ENCODE measurements at places on chromosomes 2 and 18. TPM values are rescaled to one million over a fixed set of nuclear protein-coding genes. Genes with fewer than 3 reads are reported as not detected.

Gene APOB
- total RNA-seq: under 0.01 TPM

DNA sequence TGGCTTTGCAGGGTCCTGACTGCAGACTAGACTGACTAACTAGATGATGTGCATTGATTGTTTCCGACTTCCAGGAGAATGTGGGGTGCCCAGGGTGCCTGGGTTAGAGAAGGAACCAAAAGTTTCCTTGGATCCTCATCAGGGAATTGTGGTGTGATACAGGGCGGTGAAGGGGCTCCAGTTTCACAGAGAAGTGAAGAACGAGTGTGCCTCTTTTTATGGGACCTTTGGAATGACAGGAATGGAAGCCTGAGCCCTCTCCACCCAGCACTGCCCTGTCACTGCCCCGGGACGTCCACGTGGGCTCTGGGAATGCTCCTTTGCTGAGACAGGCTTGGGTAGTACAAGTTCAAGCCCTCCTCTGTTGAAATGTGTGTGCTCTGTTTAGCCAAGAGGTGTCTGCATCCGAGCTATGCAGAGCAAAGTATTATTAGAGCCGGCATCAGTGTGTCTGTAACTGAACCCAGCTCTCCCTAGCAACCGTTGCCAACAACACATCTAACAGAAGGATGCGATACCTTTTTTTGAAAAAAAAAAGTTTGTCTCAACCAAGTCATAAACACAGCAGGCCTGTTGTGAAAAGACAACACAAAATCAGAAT lies 183.6 kb downstream of the SMAD7 start:
- DNase-seq: no peak

Gene CYP1B1
- 2.7 TPM for total RNA-seq

Gene YES1
- total RNA-seq: 23.2 TPM

DNA sequence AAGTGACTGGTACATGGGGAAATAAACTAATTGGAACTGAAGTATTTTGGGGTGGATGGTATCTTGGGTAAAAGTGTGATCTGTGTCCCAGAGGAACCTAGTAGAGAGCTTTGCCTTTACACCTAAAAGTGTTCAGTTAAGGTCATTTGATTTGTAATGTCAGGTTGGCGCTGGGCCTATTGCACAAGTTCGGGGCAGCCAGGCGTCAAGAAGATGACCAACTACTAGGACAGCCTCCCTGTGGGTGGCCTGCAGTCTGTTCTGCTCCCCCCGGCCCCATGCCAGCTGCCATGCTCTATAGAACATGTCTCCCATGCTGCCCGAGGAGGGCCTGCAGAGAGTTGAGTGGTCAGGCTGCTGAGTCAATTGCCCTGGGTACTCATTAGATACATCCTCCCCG lies 10.1 kb downstream of the RRM2 start:
- no peak for DNase-seq

DNA sequence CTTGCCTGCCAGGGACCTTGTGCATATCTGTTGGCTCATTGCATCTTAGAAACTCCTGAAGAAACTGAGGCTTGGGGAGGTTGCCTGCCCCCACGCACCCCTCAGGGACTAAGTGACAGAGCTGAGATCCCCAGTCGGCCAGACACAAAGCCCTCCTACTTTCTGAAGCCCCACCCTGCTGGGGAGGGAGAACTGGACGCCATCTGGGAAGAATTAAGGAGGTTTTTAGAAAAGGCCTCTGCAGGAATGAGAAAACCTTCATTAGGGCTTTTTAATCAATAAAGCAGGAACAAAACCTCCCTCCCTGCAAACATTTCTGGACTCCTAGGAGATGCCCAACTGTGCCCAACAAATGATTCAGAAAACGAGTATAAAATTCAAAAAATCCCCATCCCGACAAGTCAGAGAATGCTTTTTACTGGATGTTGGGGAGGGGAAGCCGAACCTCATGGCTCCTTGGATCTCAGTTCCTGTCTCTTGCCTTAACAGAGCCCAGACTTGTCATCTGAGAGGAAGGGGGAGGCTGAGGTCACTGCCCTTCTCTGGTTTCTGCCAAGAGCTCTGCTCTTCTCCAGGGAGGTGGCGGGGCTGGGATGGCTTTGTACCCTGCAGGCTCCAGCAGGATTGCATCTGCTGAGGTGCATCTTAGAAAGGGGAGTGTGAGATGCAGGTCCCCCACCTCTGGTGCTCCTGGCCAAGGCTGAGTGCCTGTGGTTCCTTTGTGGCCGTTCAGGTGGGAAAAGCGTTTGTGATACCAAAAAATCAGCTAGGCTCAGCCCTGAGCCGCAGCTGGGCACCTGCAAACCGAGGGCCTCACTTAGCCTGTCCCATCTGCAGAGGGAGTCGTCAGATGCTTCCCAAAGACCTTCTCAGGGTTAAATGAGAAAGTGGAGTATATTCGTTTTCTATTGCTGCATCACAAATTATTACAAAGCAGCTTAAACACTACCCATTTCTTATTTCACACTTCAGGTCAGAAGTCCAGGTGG lies 142.4 kb downstream of the ZFP36L2 start:
- no peak for DNase-seq

GRCh38 chr2:176174382-176174823 lies 14.1 kb upstream of the HOXD1 start:
- DNase-seq: no peak

DNA sequence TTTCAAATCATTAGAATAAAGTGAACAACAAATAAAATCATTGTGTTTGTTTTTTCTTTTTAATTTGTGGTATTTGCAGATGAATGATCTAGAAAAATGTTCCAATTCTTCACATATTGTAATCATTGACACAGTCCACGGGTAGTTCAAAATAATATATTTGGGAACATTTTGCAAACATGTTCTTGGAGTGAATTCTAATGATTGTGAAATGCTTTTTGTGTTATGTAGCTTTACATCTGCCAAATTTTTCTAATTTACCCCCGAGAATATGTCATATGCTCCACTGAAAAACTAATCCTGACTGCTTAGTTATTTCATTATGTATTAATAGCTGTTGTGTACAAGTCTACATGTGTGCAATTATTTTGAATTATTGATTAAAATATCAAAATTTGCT lies 1468.4 kb upstream of the NXPH2 start:
- no peak for DNase-seq

Gene PPP1R1C
- total RNA-seq: not detected

Gene CAPN10
- total RNA-seq: 36.6 TPM

DNA sequence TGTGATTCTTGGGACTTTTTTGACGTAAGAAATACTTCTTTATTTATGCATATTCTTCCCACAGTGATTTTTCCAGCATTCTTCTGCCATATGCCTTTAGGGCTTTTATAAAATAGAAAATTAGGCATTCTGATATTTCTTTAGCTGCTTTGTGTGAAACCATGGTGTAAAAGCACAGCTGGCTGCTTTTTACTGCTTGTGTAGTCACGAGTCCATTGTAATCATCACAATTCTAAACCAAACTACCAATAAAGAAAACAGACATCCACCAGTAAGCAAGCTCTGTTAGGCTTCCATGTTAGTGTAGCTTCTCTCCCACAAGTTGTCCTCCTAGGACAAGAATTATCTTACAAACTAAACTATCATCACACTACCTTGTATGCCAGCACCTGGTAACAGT lies 62.6 kb downstream of the EIF5B start:
- DNase-seq: no peak

- no peak for DNase-seq
Measured at GRCh38 chr18:36309436-36310391, 12.2 kb downstream of the FHOD3 start.

DNA sequence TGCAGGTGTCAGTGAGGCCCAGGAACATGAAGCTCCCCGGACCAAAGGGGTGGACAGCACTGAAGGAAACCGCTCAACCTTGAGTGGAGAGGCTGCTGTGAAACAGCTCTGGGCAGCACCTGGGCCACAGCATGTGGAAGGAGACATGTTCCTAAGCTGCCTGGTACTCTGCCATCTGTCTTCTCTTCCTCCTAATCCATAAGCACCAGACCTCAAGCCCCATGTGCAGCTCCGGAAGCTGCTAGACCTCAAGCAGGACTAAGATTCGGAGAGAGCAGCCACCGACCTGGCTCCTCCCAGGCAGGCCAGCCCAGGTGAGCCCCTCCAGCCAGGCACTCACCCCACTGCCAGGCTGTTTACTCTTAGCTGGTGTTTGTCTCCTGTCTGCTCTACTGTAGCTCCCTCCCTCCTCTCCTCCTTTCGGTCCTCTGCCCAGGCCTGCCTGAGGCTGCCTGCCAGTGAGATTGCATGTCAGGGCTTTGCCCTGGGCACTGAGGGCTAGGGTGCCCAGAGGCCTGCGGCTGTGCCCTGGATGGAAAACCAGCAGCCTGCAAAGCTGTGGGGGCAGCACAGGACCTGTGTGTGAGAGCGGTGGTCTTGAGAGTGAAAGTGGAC lies 53.7 kb downstream of the BCL11A start:
- no peak for DNase-seq

Gene RPE
- 83.7 TPM for total RNA-seq

DNA sequence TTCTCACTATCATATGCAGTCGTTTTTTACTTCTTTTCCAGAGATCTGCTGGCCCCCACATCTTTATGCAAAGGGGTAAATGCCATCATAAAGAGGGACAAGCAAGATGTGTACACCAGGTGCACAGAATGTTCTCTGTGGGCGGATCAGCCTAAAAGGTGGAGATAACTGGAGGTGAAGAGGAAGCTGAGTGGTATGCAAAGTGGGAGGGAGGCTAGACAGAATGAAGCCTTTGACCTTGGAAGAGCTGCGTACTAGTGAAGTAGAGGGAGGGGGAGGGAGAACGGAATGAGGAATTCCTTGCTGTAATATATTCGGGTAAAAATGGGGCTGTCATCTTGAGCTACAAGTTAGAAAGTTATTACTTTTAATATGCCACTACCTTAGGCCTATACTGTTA lies 287.5 kb upstream of the VRK2 start:
- DNase-seq: no peak

DNA sequence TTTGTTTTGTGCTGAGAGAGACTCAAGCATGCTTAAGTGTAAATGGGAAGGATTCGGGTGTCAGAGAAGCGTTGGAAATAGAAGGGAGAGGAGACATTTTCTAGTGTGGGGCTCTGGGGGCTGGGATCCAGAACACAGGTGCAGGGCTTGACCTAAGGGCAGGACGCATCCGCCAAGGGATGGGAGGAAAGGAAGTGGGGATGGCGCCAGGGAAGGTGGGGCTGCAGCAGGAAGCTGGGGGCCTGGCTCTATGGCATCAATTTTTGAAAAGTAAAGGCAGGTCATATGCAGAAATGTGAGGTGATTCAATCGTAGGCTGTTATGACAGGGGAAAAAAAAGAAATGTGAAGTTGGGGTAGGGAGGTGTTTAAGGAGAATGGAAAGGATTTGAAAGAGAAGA lies 143.2 kb upstream of the SERTAD2 start:
- DNase-seq: no peak

GRCh38 chr2:125516496-125517109 lies 1139.4 kb upstream of the GYPC start:
- DNase-seq: no peak

Gene DOCK10
- total RNA-seq: 30.2 TPM

Gene CDK5R2
- total RNA-seq: under 0.01 TPM

- no peak for DNase-seq
Measured at GRCh38 chr2:133378928-133379549, 189.2 kb downstream of the NCKAP5 start.

Gene ARHGAP28
- under 0.01 TPM for total RNA-seq

Gene KCNJ3
- not detected for total RNA-seq

GRCh38 chr18:3214855-3215637 lies 4.7 kb downstream of the MYOM1 start:
- no peak for DNase-seq

DNA sequence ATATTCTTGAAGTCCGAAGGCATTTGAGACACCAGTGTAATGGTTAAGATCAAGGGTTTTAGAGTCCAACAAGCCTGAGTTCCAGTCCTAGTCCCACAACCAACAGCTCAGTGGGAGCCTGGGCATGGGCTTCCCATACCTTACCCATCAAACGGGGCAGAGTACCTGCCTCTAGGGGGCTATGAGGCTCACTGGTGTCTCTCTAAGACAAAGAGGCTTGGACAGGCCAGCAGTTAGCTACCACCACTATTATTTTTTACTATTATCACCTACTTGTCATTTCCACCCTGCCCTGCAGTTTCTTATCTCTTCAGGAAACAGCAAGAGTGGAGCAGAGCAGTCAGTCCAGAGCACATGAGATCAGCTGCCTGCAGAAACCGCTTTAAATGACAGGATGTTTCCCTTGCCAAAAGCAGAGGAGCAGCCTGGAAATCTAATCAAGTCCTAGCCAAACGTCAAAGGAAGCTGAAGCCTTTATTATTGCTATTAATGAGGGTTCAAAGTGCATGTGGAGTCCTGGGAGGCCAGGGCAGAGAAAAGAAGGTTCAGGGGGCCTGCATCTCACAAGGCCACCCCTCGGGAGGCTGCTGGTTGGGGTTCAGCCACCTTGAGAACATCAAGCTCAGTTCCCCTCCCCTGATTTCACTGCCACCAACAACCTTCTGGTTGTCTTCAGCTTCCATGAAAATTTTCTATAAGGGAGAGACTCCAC lies 66.6 kb downstream of the STPG4 start:
- DNase-seq: peak; percentile 52

DNA sequence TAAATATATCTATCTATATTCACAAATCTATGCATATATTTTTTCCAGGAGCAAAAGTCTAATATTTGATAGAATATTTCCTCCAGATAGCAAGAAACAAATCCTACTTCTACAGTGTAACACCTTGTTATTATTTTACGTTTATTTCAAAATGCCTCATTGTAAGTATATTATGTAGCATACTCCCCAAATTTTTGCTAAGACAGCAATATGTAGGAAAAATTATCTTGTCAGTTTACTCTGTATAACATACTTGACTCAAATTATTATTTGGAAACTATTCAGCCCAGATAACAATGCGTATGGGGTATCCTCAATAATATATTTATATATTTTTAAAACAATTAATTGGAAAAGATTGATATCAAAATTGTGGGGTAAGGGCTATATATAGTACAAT lies 313.2 kb downstream of the NR4A2 start:
- DNase-seq: no peak

DNA sequence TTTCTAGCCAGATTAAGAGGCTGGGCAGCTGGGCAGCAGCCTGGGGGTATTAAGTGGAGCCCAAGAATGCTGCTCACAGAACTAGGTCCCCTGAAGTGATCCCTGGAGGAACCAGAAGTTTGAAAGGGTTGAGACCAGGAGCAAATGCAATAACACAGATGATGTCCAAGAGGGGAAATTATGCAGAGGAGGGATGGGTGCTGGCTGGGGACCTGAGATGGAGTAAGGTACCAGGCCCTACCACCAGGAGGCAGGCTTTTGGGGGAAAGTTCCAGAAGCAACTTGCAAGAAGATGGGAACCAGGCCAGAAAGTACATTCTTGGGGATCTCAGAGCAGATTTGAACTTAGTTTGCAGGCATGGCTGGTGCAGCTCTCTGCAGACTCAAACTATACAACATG lies 175.1 kb downstream of the NCK2 start:
- peak; percentile 30 for DNase-seq

DNA sequence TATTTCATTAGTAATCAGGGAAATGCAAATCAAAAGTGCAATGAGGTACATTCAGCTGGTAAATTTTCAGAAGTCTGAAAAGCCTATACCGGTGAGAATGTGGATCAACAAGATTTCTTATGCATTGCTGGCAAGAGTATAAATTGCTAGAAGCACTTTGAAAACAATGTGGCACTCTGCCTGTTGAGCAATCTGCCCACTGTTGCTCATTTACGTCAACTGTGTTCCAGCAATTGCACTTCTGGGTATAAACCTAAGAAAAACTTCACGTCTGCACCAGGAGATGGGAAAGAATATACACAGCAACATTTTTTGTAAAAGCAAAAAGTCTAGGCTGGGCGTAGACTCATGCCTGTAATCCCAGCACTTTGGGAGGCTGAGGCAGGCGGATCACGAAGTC lies 40.8 kb downstream of the MTERF4 start:
- DNase-seq: no peak

Data from hematopoietic multipotent progenitor cell (in vitro differentiated cells).